ENCODE measurements at places on chromosomes 5 and 9.

GRCh38 chr9:120913647-120914264, 12.8 kb downstream of the TRAF1 start:
- DNase-seq = no peak

GRCh38 chr5:6722015-6722414, 8.8 kb downstream of the TENT4A start:
- no peak for DNase-seq

DNA sequence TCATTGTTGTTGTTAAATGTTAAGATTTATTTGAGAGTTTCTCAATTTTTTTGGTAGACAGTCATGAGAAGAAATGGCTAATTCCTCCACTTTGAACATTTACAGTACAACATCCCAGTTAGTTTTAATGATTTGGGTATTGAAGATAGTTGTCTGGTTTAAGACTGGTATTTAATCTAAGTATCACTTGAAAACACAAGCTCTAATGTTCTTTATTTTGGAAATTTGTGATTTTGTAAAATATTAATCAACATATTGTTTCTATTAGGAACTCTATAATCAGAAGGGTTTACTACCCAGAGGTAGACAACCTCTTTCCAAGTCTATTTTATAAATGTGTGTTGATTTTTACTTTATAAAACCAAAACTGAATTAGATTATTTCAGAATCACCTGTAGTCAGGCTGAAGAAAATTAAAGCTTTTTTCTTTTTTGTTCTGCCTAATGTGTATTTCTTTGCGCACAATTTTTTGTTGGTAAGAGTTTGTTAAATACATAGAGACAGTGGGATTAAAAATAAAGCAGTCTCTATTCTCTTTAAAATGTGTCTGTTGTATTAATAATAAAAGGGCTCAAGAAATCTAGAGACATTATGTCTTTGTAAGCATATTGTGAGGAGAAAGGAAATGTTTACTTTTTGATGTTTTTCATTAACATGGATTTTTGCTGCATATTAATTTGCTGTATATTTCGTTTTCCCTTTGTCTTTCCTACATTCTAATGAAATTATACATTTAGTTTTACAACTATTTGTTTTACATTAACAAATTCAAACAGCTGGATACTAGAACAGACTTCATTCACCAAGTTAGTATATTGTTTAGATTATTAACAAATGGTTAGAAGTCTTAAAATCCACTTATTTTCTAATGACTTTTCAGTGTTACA, 3.9 kb upstream of the PURA start:
- DNase-seq = no peak

- no peak for DNase-seq
Measured at GRCh38 chr9:90300611-90301276, 341.9 kb downstream of the DIRAS2 start.

DNA sequence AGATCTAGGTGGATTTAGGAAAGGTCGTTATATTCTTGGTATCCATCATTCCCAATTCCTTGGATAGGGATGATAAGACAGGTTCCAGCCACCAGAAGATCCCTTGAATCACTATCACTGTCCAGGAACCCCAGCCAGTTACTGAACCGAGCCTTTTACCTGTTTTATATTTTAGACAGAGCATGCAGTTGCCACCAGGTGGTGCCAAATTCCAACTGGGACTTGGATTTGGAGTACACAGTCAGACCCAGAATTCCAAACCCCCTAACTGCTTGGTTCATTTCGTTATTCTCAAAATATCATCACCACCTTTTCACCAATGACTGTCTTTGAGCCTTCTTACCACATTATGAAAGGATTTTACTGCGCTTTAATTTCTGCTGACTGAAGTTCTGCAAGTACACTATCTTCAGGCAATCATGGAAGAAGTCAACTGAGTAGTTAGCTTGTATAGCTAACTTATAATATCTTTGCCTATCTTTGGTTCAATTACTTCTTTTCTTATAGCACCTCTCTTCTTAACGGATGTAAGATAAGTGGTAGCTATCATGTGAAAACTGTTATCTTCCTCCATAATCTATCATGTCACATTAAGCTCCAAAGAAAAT, 191.8 kb downstream of the PRR16 start:
- no peak for DNase-seq

GRCh38 chr9:127116957-127117356, 5.5 kb downstream of the ANGPTL2 start:
- DNase-seq = no peak

DNA sequence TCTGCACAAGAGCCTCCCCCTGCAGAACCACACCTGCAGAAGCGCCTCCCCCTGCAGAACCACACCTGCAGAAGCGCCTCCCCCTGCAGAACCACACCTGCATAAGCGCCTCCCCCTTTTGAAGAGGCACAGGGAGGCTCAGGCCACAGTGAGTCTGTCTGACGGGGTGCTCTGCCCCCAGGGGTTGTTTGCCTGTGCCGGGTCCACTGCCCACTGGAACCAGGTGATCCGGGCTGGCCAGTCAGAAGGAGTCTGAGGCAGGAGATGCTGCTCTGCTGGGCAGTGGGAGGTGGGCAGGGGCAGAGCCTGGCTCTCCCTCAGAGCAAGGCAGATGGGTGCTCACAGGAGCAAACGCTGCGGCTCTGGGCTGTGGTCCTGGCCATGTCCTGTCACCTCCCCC, 60.8 kb upstream of the RNU6ATAC start:
- no peak for DNase-seq

- no peak for DNase-seq
Measured at GRCh38 chr9:136597965-136598364, 52.1 kb upstream of the NOTCH1 start.

DNA sequence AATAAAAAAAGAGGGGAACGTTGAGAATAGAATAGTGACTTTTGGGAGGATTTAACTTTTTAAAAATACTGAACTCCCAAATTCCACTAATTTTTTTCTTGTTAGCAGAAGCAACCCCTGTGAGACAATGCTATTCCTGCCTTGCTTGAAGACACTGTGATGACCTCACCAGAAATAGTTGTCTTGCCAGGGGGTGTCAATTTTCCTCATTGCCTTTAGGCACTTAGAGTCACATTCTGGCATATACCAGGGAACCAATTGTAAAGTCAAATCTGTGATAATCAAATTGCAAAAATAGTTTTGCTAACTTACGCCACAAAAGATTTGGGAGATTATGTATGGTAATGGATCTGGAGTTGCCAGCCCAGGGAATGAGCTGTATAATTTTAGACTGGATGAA, 42.8 kb upstream of the RPS23 start:
- DNase-seq = no peak

GRCh38 chr5:121399879-121400278, 451.8 kb upstream of the FTMT start:
- DNase-seq = no peak

DNA sequence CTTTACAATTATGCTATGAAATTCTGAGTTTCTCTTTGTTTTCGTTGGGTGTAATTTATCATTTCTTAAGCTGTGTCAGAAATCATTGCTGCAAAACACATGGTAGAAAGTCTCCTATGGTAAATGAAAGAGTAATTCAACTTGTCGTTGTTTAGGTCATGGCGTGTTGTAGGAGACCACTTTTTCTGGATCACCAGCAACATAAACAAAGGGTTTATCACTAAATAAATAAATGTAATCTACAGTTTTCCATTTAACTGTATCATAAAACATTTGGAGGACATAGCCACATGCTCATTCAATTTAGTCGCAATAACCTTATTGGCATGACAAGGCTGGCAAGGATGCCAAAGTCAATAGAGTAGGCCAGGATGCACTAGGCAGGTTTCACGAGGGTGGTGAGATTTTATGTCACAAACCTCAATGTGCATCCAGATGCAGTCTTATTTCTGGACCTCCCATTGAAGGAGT, 154.4 kb upstream of the ERCC6L2 start:
- DNase-seq = no peak

DNA sequence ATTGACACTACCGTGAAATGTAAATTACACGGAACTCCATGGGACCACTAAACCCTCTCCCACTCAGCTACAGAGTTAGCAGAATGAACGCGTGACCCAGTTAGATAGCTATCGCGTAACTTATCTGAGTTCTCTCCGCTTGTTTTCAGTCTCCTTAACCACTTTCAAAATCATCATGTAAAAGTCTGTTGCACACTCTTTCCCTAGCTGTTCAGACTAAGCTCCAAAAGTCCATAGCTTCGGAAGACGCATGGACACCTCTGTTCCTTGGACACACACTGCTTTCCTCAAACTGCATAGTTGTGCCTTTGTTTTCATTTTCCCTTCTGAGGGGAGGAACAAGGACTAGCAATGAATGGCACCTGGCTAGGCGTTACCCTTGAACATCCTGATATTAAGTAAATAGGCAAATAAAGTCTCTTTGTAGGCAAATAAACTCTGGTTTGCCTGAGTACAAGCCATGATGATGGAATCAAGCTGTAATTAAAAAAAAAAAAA, 83.3 kb downstream of the DAPK1 start:
- no peak for DNase-seq

DNA sequence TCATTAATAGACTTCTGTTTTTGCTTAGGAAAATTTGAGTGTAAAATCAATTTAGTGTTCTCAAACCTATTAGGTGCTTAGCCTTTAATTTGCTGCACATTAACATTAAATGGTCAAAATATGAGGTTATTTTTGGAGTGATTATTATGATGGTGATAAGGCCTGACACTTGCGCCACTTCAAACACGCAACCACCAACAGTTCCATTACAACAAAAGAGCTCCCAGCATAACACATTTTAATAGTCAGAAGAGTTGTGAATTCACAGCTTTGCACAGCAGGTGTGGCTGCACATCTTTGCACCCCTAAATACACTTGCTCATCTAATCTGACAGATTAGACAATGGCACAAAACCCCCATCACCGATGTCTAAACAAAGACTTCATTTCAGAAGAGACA, 940.7 kb downstream of the NR2F1-AS1 start:
- DNase-seq = no peak

GRCh38 chr9:107484117-107484723, 5.3 kb downstream of the KLF4 start:
- no peak for DNase-seq

- no peak for DNase-seq
Measured at GRCh38 chr9:32177396-32177795, 207.0 kb upstream of the ACO1 start.

DNA sequence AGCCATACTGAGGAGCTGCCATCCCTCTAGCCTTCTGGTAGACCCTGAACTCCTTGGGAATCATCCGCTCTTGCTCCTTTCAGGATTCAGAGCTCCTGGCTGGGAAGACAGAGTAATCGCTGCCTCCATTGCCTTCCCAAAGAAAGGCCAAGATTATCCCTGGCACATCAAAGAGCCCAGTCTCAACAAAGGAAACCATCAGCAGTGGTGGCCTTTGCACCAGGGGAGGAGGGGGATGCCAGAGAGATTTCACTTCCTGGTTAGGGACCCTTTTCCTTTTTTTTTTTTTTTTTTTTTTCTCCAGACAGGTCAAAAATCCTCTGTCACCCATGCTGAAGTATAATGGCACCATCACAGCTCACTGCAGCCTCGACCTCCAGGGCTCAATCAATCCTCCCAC, 16.0 kb upstream of the ERGIC1 start:
- DNase-seq = no peak

DNA sequence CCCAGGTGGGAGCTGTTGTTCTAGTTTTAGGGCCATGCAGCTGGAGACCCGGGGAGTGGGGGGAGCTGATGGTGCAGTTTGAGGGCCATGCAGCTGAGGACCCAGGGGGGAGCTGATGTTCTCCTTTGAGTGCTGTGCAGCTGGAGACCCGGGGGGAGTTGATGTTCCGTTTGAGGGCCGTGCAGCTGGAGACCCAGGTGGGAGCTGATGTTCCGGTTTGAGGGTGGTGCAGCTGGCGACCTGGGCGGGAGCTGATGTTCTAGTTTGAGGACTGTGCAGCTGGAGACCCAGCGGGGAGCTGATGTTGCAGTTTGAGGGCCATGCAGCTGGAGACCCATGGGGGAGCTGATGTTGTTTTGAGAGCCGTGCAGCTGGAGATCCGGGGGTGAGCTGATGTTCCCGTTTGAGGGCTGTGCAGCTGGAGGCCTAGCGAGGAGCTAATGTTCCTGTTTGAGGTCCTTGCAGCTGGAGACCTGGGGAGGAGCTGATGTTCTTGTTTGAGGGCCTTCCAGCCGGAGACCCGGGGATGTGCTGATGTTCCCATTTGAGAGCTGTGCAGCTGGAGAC, 14.6 kb downstream of the PDCD6 start:
- no peak for DNase-seq

DNA sequence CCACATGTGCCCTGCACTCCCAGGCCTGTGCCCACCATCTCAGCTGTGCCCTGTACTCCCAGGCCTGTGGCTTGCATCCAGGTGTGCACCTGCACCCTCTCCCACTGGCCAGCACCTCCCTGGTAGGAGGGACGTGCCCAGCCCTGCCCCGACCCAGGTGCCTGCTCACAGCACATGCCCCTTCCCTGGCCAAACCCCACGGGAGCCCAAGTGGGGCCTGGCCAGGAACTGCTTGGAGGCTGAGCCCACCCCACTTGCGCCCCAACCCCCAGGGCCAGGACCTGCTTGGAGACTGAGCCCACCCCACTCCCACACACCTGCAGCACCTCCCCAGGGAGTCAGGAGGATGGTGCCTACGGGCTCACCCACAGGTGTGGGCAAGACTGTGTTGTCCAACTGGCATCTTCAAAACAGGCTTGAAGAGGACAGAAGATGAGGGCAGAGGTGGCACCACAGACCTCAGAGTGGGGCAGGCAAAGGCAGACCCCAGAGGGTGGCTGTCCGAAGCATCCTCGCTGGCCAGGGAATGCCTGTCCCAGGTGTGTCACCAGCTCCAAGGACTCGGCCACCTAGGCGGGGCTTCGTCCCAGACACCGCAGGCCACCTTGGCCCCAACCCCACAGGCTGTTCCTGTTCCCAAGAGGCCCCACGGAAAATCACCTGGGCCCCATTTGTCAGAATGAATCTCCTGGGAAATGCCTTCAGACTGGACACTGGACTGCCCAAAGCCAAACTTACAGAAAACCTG, 10.8 kb downstream of the ZDHHC11B start:
- no peak for DNase-seq

GRCh38 chr5:11355491-11355890, 548.8 kb downstream of the CTNND2 start:
- DNase-seq = no peak

DNA sequence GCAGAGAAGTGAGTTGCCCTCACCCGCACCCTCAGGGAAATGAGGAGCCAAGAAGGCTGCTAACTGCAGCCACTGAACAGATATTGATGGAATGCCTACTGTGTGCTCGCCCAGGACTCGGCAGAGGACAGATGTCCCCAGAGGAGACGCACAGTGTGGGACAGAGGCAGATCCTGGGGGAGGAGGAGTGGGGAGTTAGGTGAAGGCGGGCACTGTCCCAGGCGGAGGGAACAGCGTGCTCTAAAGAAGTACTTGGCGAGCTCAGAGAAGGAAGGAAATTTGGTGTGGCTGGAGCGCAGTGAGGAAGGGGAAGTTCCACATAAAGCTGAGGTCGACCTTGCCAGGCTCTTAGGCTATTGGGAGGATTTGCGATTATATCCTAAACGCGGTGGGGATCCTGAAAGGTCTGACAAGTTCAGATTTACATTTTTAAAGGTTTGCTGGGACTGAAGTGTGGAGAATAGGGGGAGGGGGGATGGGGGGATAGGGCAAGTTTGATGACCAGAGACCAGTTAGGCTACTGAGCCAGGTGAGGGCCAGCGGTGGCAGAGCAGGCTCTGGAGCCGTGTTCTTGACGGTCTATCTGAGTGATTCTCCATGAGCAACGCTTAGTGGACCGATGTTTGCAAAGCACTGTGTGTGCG, 23.6 kb upstream of the CERCAM start:
- DNase-seq = no peak

- no peak for DNase-seq
Measured at GRCh38 chr5:96031180-96031579, 69.5 kb upstream of the ELL2 start.

GRCh38 chr5:125722550-125722949, 700.7 kb upstream of the GRAMD2B start:
- no peak for DNase-seq
